Brain (organoid and tissue), 16 donors: ENCODE measurements at places on chromosomes 3 and 15.

- DNase-seq: no peak
These were observed 5.7 kb downstream of the TTBK2 start for GRCh38 chr15:42914728-42915497.

DNA sequence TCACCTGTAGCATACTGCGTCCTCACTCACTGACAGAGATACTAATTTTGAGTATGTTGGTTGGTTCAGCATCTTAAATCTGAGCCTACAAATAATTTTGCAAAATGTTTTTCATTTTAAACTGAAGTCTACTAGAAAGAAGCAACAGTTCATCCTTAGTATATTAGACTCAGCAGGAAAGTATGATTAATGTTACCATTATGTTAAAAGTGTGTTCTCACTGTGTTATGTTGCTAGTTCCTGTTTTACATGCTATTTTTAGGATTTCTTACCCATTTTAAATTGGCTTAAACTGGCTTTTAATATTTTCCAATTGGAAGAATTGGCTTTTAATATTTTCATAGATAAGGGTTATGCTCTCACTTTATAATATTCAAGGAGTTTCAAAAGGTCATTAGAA lies 25.7 kb downstream of the ACKR4 start:
- DNase-seq: no peak

GRCh38 chr15:59657635-59658125 lies 365 bp upstream of the GTF2A2 start:
- DNase-seq: no peak

- no peak for DNase-seq
These were observed 40.5 kb downstream of the SLC12A6 start for GRCh38 chr15:34297059-34297458.

DNA sequence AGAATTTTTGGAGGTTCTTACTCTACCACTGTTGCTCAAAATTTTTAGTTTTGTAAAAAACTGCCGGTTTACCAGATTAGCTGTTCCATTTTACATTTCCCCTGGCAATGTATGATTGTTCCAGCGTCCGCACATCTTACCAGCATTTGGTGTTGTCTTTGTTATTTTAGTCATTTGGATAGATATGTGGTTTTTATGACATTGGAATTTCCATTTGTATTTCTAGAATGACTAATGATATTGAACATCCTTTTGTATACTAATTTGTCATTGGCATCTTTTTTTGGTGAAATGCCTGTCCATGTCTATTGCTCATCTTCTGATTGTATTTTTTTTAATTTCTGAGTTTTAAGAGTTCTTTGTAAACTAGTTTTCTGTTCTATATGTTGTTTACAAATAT lies 28.5 kb downstream of the LRRC28 start:
- DNase-seq: no peak
